ENCODE measurements at places on chromosomes 16 and 17.

- DNase-seq = no peak
These were observed 71.6 kb downstream of the CDK5R1 start for GRCh38 chr17:32558326-32558955.

DNA sequence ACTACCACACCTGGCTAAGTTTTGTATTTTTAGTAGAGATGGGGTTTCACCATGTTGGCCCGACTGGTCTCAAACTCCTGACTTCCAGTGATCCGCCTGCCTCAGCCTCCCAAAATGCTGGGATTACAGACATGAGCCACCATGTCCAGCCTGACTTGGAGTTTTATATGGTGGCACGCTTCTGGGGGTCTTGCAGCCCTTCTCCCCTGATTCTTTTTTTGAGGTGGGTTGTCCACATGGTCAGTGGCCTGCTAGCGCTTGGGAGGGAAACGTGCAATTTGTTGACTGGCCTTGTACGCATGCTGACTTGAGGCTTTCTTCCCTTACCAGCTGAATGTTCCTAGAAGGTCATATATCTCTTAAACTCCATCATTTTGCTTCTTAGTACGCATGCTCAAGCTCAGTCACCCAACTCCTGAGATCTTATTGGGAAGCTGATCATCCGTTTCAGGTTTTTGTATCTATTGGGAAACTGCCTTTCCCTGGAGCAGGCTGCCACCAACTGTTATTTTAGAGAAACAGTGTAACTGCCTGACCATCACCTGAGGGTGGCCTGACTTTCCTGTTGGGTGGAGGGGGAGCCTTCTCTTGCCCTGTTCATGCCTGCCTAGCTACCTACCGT lies 13.7 kb upstream of the LDHD start:
- no peak for DNase-seq

- DNase-seq = no peak
These were observed 26.7 kb downstream of the ITGAL start for GRCh38 chr16:30499284-30499683.

DNA sequence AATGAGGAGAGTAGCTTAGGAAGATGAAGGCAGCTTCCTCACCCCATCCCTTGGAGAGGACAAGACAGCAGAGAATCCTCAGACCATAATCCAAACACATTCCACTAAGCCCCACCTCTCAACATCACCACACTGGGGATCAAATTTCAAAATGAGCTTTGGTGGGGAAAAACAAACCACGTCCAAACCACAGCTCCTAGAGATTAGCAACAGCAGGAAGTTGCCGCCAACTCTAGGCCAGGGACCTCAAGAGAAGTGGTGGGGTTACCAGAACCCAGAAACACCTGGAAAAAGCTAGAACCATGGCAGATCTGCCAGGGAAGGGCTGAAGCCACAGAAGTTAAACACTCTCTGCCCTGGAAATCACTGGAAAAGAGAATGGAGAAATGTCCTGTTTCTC lies 571.6 kb downstream of the HS3ST4 start:
- DNase-seq = no peak

GRCh38 chr17:31494259-31495021 lies 103.0 kb downstream of the RAB11FIP4 start:
- DNase-seq = no peak

- DNase-seq = no peak
These were observed 1.9 kb upstream of the AXIN1 start for GRCh38 chr16:354291-354881.

DNA sequence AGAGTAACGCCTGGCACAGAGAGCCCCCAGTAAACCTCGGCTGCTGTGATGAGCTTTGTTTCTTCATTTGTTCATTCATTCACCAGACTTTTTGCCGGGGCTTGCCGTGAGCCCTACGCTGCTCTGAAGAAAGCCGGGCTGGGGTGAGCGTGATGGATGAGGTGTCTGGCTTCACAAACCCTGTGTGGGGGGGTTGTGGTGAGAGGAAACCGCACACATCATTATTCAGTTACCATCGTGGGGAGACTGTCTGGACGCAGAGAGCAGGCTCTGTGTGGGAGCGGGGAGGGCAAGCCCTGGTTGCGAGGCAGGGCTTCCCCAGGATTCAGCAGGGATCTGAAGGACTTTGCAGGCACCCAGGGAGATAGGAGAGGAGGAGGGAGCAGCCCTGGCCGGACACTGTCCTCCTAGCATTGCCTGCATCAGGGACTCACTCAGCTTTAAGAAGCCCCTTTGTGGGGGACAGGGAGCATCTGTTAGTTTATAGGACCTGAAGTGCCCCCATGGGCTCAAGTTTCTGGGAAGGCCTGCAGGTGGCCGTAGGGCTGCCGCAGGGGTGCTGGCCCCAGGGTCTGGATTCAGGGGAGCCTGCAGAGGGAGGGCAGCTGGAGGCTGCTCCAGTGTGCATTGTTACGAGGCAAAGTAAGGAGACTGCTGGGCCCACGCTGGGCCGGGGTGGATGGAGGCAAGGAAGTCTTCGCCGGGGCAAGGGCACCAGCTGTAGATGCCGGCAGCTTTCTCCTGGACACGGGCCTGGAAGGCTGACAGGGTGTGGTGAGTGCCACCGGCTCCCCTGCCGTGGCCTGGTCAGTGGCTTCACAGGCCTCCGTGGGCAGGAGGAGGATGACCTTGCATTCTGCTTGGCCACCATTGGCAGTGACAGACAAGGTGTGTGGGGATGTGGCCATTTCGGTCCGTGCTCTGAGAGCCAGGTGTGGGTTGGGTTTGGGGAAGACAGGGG lies 334.5 kb downstream of the SEC14L1 start:
- DNase-seq = no peak

DNA sequence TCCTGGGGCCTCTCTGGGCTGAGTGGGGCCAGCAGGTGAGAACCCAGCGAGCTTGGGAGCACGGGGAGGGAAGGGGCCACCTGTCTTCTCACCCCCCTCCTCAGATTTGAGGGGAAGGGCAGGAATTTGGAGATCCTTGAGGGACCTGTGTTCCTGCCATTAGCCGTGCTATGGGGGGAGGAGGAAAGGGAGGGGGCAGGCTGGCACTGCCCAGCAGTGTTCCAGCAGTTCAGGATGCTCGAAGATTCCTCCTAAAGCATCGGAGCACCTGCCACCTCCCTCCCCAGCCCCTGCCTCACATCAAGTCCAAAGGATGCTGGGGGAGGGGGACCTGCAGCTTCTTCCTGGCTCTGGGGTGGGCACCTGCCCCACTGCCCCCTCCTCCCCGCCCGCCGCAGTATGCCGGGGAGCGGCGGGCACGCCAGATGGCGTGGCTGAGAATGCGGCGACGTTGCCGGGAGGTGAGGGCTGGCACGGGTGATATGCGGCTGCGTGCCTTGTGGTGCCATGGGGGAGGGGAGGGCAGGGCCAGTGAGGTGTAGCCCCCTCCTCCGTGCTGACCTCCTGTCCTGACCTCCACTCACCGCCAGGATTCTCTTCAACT lies 4.7 kb upstream of the NEUROD2 start:
- no peak for DNase-seq

All from NCI-H2081 treated with DMSO at 0.1 percent for 48 hours (cell line).